ENCODE measurements at places on chromosomes 16 and 17.

DNA sequence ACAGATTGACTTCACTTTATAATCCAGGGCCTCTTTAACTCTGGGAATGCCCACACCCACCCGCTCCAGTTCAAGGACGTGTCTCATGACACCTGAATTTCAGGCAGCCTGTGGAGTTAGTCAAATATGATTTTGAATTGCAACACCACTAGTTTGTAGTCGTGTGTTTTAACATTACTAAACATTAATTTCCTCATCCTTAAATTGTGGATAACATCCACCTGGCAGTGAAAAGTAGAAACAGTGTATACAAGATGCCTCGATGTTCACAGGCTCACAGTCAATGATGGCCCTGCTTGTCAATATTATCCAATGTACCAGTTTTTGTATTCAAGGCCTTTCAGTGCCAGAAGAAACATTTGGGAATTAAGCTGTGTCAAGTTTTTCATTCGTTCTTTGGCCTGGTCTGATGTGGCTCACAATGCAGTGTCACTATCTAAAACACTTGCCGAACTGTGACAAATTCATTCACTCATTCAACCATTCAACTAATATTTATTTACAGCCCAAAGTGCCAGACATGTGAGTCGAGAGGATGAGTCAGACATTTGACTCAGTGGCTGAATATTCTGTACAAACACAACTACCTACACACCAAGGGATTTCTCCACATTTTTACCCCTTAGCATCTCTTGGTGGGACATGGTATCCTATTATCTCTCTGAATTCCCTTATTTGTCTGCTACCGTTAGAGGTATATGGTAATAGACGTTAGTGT is 1.4 kb downstream of the MEIOB start:
- no peak for DNase-seq

DNA sequence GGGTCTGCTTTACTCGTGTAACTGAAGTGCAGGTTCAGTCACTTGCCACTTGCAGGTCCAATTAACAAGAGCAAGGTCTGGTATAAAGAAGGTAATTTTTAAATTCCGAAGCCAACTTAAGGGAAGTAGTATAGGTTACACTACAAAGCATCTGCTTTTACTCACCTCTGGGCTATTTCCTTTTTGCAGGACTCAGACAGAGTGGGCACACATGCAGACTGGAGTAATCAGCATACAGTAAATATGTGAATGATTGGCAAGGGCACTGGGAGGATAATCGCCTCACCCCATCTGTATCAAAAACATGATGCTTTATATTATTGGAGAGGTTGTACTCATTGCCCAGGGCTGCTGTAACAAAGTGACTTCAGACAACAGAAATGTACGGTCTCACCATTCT is 160.1 kb upstream of the CDH5 start:
- DNase-seq, result no peak

DNA sequence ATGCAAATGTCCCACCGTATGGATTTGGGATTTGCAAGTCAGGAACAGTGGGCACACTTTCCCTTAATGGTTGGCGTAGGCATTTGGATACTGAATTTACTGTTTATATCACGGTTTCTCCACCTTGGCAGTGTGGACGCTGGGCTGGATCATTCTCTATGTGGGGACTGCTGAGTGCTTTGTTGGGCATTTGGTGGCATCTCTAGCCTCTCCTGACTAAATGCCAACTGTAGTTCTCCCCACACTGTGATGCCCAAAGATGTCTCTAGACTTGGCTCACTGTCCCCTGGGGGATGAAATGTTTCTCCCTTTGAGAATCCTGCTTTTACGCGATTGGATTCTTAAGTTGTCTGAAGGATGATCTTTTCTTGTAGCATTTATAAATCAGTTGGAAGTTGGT is 49.0 kb downstream of the RBFOX1 start:
- no peak for DNase-seq

DNA sequence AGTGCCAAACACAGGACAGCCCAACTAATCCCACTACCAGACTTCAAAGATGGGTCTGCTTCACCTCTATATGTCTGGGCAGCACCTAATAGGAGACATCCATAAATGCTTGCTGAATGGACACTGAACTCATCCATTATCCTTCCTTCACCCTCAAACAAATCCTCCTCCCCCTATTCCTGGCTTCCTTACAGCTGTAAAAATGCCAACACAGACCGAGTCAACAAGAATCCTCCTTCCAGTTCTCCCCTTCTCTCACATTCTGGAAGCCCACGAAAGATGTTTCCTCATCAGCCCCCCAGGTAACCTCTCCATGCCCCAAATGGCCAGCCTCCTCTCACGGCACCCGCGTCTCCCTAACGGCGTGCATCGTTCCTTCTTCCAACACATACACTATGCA is 12.3 kb downstream of the PELP1 start:
- DNase-seq, result no peak

GRCh38 chr17:68195667-68196393 is 52.0 kb upstream of the AMZ2 start:
- DNase-seq, result no peak

- DNase-seq, result peak; percentile 23
Measured at GRCh38 chr17:80833952-80834892, 157.4 kb upstream of the CHMP6 start.

DNA sequence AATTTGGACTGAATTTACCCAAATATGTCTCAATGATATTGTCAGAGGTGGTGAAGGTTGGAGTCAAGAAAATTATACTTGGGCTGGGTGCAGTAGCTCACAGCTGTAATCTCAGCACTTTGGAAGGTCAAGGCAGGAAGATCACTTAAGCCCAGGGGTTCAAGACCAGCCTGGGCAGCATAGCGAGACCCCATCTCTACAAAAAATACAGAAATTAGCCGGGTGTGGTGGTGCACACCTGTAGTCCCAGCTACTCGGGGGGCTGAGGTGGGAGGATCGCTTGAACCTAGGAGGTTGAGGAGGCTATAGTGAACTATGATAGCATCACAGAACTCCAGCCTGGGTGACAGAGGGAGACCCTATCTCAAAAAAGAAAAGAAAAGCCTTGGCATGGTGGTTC is 40.9 kb downstream of the LAT start:
- no peak for DNase-seq

- DNase-seq, result no peak
Measured at GRCh38 chr17:21815352-21816063, 123.2 kb downstream of the KCNJ18 start.

GRCh38 chr17:11170881-11171280 is 70.1 kb upstream of the SHISA6 start:
- DNase-seq, result no peak

DNA sequence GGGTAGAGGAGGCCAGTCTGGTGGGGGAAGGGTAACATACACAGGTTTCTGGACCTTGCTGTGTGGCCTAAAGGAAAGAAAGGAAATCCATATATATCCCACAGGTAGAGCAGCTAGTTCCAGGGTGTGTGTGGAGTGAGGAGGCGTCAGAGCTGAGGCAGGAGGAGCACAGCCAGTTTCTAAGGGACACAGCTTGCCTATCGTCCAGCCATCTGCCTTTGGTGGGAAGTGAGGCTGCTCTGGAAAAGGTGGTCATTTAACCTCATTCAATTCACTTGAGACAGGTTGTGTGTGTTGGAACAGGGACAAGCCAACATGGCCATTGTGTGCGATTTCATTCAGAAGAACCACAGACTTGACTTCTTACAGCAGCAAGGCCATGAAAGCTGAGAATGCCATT is 36.9 kb upstream of the ERN1 start:
- no peak for DNase-seq

DNA sequence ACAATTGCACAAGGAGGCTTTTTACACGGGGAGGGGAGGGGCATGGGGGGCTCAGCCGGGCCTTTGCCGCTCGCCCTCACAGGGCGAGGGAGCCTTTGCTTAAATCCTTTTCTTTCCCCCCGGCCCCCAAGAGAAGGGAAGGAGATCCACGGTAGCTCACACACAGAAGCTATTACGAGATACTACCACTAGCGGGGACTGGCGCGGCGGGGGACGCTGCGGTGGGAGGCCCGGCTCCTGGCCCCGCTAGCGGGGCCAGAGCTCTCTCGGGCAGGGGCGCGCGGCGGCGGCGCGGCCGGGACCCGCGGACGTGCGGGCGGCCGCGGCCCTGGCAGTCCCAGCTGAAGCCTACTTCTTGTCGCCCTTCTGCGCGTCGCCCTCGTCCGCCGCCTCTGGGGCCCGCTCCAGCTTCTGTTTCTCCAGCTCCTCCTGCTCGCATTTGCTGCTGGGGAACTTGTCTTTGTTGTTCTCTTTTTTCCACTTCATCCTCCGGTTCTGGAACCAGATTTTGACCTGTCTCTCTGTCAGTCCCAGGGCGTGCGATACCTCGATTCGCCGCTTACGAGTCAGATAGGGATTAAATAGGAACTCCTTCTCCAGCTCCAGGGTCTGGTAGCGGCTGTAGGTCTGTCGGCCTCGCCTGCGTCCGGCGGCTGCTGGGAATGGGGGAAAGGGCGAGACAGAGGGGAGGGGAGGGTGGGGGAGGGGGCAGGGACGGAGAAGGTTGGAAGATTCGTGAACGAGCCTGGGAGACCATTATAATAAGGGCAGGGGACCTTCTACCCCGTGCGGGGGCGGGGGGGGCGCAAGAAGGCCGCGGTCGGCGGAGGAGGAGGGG is 2.0 kb downstream of the HOXB8 start:
- no peak for DNase-seq

- no peak for DNase-seq
Measured at GRCh38 chr17:16435925-16436886, 20.8 kb downstream of the TRPV2 start.

- DNase-seq, result no peak
Measured at GRCh38 chr17:61201211-61201610, 198.4 kb upstream of the TBX2 start.

DNA sequence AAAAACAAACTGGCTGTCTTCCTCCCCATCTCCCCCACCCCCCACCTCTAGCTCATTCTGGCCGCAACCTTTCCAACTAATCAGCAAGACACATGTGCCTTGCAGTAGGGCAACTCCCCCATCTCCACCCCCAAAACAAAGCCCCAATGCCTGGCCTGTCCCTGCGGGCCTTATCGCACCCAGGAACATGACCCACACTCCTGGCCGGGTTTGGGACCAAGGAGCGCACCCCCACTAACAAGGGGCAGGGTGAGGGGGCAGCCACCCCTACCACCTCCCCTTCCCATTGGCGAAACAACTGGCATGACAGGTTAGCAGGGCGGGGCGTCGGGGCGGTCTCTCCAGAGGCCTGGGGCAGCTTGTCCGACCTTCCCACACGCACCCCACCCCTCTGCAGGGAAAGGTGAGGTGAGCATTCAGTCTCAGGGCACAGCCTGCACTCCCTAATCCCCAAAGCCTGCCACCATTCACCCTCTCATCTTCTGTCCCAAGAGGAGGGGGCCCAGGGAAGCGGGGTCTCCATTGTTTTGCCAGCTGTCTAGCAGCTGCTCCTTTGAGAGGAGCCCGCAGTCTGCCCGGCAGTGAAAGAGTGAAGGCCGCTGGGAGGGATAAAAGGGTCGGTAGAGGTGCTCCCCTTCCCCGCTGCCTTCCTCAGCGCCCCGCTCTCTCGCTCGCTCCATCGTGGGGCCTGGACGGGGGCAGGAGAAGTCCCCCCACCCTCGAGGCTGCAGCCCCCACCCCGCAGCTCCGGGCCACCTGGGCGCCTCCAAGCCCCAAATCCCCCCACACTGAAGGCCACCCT is 765 bp downstream of the MYO18A start:
- DNase-seq, result peak; percentile 38

DNA sequence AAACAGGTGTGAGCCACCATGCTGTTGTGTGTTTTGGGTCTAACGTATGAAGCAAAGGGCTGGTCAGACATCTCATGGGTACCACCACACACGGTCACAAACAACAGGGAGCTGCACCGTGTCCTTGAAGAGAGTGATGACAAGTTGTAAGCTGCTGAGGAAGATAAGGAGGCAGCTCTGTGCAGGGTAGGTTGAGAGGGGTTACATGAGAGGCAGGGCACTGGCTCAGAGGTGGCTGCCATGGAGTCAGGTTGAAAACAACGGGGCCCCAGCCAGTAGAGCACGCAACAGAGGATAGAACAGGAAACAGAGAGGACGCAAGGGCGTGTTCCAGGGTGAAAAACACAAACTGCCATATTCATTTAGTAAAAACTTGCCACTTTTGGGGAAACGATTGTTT is 52.2 kb downstream of the TRARG1 start:
- no peak for DNase-seq

DNA sequence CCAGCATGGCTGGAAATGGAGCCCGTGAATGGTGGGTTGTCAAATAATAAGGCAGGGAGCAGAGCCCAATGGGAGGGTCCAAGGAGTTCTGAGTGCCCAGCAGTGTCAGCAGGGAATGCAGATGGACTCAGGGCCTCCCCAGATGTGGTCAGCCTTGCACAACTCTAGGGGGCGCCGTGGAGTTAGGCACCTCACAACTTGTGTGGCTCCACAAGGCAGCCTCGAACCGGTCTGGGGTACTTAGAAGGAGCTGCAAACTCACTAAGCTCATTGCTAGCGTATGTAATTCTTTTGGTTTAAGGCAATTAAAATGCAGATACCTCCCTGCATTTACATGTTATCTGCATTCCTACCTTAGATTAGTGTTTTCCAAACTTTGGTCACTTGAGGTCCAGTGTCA is 18.1 kb downstream of the IRF8 start:
- DNase-seq, result no peak

GRCh38 chr17:82012640-82013295 is 9.9 kb downstream of the CENPX start:
- no peak for DNase-seq

- no peak for DNase-seq
Measured at GRCh38 chr17:83119987-83120864, 40.8 kb downstream of the METRNL start.

- no peak for DNase-seq
Measured at GRCh38 chr17:50211249-50212120, 10.1 kb upstream of the COL1A1 start.

DNA sequence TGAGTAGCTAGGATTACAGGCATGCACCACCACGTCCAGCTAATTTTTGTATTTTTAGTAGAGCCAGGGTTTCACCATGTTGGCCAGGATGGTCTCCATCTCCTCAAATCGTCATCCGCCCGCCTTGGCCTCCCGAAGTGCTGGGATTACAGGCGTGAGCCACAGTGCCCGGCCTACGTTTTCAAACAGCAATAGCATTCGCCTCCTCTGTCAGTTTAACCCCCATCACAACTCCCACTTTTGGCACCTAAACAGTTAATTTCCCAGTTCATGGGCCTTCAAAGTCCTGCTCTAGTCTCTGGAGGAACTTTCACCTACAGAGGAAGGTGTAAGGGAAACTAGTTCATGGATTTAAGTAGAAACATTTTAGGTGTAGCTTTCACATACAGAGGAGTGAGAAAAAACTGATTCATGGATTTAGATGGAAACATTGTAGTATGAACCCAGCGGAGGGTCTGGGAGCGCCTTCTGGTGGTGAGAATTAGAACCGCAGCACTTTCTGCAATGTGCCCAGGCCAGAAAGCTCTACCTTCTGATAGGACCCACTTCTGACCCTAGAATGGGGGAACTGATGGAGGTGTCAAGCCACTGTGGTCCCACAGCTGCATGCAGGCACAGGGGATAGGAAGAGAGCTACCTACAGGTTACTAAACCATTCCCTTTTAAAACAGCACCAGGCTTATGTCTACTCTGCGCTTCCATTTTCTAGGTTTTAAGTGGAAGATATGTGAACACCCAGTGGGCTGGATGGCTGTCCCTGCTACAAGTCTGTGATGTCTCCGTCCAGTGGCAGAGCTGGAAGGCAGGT is 12.0 kb upstream of the MEOX1 start:
- peak; percentile 81 for DNase-seq

Data from head of caudate nucleus (tissue), 42 donors.